ENCODE measurements at places on chromosomes 2 and 18.

DNA sequence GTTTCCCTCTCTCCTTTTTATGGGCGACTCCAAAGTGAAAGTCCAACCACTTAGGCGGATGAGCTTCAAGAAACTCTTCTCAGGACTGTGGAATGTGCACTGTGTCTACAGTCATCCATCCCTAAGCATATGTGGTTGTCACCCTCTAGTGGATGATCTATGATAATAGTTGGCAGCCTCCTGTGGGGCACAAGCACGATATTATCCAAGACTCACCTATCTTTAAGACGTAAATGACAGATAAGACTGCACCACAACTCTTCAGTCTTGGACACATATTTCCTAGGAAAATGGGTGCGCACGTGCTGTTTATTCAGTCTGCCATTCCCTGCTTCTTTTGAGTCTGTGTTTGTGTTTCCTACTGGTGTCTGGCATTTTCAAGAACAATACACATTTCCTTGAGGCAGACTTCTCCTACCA is 145.5 kb upstream of the CTAGE1 start:
- no peak for DNase-seq

DNA sequence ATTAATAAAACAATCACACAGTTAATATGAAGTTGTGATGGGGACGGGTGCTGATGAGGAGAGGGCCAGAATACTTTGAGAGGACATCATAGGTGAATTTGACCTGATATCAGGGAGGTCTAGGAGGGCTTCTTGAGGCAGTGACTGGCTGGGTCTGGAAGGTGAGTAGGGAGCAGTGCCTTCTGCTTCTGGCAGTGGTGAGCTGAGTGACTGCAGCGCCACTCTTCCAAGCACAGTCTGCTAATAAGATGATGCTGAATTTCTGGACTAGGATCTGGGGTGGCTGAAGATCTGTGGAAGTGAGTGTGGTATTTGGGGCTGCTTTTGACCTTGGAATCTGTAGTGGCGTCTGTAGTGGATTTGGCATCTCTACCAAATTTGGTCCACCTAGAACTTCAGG is 5.5 kb downstream of the DGKD start:
- no peak for DNase-seq

- DNase-seq = no peak
These were observed 739 bp downstream of the PKDCC start for GRCh38 chr2:42048299-42049220.

GRCh38 chr2:62504657-62505056 is 1.3 kb downstream of the TMEM17 start:
- DNase-seq = no peak

DNA sequence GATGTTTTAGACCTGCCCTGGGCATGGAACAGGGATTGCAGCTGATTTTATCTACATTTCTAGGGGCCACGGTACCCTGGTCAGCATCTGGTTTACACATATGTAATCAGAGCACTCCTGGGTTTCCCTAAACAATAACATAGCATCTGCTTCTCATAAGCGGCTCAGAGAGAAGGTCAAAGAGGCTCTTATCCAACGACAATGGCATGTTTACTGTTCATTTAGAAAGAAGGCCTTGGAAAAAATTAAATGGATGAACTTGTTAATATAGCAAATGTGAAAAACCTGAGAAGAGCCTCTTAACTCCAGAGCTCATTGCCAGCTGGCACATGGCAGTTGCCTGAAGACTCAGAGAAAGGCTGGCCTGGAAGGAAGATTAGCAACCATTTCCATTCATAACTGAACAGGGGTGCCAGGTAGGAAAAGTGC is 202.8 kb upstream of the THUMPD2 start:
- DNase-seq = no peak

- DNase-seq = no peak
These were observed 8.6 kb upstream of the MTX2 start for GRCh38 chr2:176260689-176261088.

DNA sequence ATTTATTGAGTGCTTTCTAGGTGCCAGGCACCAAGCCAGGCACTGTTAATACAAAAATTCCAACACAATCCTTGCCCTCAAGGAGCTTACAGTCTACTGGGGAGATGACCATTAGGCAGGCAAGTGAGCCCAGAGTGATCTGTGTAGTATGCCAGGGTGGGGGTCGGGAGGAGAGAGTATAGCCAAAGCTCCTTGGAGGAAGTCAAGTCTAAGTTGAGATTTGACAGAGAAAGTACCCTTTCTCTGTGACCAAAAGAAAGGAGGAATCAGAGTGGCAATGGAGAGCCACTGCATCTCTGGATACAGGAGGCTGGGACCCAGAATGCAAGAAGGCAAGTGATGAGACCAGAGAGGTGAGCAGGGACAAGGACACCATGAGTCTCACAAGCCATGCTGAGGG is 7.5 kb downstream of the ANKRD53 start:
- no peak for DNase-seq

DNA sequence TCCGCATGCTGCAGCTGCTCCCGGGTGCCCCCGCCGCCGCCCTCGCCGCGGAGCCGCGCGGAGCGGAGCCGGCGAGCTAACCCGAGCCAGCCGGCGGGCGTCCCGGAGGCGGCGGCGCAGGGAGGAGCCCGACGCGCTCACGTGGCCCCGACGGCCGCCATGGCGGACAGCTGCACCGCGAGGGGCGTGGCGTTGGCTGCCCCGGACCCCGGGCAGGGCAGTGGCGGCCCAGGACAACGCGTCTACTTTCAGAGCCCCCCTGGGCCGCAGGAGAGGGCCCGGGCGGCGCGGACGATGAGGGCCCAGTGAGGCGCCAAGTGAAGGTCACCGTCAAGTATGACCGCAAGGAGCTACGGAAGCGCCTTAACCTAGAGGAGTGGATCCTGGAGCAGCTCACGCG is 30.0 kb upstream of the CCNYL1 start:
- no peak for DNase-seq

DNA sequence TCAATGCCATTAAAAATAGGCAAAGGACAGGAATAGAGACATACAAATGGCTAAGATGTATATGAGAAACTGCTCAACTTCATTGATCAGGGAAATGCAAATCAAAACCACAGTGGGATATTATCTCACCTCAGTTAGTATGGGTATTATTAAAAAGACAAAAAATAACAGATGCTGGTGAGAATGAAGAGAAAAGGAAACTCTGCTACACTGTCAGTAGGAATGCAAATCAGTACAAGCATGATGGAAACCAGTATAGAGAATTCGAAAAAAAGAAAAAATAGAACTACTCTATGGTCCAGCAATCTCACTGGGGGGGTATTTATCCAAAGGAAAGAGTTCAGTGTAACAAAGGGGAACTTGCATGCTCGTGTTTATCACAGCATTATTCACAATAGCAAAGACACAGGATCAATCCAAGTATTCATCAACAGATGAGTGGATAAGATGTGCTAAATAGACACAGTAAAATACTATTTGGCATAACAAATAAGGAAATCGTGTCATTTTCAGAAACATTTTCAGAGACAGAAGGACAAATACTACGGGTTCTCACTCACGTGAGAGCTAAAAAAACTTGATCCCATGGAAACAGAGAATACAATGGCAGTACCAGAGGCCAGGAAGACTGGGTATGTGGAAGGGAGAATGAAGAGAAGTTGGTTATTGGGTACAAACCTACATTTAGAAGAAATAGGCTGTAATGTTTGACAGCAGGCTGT is 60.6 kb downstream of the CCDC74A start:
- DNase-seq = no peak

DNA sequence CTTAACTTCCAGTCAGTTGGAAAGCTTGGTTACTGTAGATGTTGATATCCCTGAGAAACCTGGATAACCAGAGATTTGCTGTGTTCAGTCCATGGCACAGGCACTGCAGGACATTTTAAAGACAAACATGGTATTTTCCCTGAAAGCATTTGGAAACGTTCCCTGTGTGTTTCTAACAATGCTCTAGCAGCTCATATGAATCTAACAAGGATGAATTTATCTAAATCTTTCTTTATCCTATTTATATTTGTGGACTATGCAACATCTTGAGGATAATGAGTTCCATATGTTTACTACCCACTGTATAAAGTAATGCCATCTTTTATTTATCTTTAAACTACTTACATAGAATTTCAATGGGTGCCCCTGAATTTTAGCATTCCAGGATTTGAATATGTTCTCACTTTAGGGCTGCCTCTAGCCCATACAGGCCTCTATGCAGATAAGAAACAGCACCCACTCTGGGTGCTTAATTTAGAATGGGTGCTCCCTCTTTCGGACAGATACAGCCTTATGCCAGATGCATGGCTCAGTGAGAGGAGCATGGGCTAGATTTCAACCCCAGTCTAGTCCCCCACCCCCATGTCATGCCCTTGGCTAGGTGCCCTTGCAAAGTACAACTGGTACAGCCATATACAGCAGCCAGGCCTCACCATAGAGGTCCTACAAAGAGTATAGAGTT is 50.6 kb upstream of the NEMP2 start:
- DNase-seq = no peak

GRCh38 chr2:242015108-242016065 is 145.9 kb downstream of the RTP5 start:
- no peak for DNase-seq

DNA sequence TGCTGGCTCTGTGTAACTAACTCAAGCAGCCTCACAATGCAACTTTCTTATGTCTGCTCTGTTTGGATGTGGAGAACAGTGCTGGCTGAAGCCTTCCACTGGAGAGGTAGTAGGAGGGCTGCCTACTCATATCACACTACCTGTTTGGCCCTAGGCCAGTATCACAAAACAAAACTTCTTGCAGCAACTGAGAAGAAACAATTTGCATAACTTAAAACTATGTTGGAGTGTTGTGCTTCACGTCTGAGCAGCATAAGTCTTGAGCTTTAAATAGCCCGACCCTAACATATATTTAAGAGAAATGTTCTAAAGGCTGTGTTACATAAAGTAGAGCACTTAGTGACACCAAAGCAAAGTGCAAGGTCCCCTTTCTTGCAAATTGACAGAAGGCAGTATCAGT is 204.9 kb upstream of the ACVR2A start:
- DNase-seq = no peak

DNA sequence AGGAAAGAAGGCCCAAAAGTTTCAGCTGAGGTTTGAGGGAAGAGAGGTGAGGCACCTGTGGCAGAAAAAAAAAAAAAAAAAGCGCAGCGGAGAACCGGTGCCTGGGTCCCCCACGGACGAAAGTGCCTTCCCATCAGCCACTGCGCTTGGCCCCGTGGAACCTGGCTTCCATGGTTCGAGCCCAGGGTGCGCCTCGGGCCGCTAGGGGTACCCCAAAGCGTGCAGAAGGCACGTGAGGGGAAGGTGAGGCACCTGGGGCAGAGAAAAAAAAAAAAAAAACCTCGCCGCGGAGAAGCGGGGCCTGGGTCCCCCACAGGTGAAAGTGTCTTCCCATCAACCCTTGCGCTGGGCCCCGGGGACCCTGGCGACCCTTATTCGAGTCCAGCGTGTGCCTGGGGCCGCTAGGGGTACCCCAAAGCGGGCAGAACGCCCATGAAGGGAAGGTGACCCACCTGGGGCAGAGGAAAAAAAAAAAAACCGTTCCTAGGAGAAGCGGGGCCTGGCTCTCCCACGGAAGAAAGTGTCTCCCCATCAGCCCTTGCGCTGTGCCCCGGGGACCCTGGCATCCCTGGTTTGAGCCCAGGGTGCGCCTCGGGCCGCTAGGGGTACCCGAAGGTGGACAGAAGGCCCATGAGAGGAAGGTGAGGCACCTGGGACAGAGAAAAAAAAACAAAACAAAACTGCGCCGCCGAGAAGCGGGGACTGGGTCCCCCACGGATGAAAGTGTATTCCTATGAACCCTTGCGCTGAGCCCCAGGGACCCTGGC is 228.6 kb downstream of the CCDC74A start:
- DNase-seq = no peak

GRCh38 chr2:133431289-133431688 is 137.0 kb downstream of the NCKAP5 start:
- DNase-seq = no peak

- DNase-seq = no peak
These were observed 40.0 kb upstream of the ITSN2 start for GRCh38 chr2:24400207-24400907.

GRCh38 chr2:13858626-13859025 is 773.9 kb upstream of the LRATD1 start:
- no peak for DNase-seq

- DNase-seq = no peak
These were observed 13.2 kb downstream of the PIKFYVE start for GRCh38 chr2:208279236-208279635.

DNA sequence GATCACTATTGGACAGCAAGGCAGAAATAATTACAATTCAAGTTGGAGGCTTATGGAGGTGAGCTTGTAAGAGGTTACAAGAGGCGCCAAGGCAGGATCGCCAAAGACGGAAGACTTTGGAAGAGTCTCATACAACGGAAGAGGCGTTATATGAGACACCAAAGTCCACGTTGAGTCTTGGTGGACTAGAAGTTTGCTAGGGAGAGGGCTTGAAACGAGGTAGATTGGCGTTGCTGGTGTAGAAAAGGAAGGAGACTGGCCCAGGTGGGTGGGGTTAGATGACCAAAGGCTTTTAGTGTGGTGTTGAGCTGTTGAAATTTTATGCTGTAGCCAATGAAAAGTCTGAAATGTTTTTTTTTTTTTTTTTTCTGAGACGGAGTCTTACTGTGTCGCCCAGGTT is 1.4 kb downstream of the MSH2 start:
- no peak for DNase-seq

DNA sequence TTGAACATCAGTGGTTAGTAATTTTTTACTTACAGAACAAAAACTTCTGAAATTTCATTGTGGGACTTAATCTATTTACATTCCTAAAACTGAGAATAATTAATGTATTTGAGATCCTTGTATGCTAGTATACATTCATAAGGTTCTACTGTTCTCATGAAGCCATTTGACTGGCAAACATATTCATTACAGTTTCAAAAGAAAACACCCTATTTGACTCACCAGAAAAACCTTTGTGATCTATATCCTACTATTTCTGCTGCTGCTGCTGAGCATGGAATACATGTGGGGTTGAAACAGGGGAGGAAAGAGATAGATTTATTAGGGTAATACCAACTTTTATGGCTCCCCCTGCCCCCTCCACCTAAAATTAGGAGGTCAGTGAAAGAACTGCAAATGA is 21.8 kb downstream of the MARS2 start:
- no peak for DNase-seq

- DNase-seq = no peak
These were observed 57.6 kb downstream of the SDC1 start for GRCh38 chr2:20167356-20167755.

DNA sequence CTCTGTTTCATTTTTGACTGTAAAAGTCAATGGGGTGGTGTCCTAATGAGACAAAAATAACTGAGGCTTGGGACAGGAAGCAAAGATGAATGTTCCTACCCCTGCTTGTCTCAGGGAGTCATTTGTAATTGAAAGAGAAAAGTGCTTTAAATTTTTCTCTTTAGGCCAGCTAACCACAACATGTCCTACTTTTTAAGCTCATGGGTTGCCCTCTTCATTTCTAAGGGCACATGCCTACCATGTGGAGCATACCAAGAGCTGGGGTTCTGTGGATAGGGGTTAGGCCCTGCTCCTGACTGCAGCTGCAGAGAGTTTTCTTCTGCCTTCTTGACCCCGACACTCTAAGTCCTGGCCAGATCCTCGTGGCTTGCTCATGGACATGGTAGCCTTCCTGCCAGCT is 96.8 kb upstream of the ARL4C start:
- no peak for DNase-seq
